ENCODE measurements at places on chromosomes 3 and 15. TPM values are rescaled to one million over a fixed set of nuclear protein-coding genes. Genes with fewer than 3 reads are reported as not detected.

GRCh38 chr3:79406175-79406574, 361.6 kb downstream of the ROBO1 start:
- no peak for DNase-seq

DNA sequence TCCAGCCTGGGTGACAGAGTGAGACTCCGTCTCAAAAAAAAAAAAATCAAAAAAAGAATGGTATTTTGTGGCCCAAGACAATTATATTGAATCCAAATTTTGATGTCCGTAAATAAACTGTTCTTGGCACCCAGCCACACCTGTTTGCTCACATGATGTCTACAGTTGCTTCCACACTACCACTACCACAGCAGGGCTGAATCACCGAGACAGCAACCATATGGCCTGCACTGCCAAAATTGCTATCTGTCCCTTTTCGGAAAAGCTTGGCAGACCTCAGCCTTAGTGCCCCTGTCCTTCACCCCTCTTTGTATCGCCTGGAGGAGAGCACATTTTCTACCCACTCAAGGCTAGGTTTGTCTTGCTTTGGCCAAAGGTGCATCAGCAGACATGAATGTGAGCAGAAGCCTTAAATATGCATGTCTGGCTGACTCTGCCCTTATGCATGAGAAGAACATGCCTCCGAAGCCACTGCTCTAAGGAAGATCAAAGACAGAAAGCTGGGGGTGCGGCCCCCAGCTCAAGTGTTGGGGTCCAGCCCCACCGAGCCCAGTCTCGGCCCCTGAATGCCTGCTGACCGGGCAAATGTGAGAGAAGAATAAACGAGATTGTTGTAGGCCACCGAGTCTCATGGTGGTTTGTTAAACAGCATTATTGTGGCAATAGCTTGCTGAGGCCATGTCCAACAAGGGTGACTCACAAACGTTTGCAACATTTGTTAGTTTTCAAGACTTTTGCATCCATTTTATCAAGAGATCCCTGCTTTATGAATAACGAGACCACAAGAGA, 108.1 kb downstream of the TPRA1 start:
- DNase-seq, result no peak

- no peak for DNase-seq
Observed at GRCh38 chr15:89486726-89487050, 9.7 kb downstream of the RHCG start.

- DNase-seq, result no peak
Observed at GRCh38 chr3:150344079-150344759, 63.9 kb upstream of the TSC22D2 start.

- no peak for DNase-seq
Observed at GRCh38 chr3:165346503-165346902, 150.3 kb upstream of the SLITRK3 start.

DNA sequence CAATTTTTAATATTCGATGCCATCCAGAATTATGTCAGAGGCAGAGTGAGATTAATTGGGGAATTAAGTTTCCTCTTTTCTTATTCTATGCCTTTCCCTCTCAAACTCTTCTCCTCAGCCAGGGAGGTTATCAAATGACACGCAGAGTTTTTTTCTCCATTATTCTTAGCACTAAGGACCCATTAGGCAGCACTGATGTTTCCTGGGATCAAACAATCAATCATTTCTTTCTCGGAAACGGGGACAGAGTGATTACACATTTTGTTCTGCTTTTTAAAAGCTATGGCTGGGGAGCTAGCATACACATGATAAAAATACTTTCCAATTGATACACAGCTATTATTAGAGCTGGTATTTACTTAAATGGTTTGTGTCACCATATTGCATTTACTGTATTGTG, 35.3 kb upstream of the PSMD6 start:
- no peak for DNase-seq

GRCh38 chr15:68232449-68232848, 2.9 kb upstream of the CLN6 start:
- DNase-seq, result no peak

- peak; percentile 35 for DNase-seq
Observed at GRCh38 chr3:172317984-172318383, 130.3 kb downstream of the GHSR start.

The GOLGA8J gene
- polyA plus RNA-seq, result not detected

DNA sequence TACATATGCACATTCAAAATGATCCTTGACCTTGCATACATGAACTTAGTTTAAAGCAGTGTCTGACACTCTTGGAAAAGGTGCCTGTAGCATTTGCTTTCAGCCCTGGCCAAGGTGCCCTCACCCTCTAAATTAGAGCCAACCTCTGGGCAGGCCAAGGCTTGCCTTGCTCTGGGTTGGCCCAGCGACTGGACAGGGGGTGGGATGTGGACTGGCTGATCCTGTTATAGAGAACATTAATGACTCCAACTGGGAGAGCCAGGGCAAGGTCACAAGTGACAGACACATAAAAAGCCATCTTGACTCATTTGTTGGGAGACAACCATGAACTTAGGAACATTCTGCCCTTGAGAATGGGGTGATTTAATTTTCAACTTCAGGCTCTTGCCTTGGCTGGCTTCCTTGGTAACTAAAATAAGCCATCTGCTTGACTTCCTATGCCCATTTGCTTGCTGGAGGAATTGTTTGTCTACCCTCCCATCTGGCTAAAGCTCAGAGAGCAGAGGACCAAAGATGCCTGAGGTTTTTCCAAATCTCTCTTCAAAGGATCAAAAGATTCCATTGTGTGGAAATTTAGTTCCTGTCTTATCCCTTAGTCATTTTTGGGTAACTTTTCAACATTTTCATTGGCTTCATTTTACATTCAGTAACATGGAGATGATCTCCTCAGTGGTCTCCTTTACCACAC, 403.7 kb downstream of the SOX2 start:
- DNase-seq, result no peak

DNA sequence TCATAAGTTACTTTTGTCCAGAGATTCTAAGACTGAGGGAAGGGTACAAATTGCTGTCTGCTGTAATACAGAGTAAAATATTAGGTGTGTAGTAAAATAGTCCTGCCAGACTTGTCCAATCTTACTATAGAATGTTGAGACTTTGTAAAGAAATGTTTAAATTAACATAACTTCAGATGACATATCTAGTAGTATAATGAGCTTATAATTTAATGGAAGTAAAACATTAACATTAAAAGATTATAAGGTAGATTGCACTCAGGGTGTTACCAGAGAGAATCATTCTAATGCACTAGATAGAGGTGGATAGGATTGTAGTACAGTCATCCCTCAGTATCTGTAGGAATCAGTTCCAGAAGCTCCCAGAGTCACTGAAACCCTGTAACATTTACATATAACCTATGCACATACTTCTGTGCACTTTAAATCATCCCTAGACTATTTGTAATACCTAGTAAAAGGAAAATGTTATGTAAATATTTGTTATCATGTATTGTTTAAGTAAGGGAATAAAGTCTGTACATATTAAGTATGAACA, 130.8 kb downstream of the LMLN start:
- no peak for DNase-seq

- DNase-seq, result no peak
Observed at GRCh38 chr3:28553175-28553574, 204.6 kb upstream of the AZI2 start.

DNA sequence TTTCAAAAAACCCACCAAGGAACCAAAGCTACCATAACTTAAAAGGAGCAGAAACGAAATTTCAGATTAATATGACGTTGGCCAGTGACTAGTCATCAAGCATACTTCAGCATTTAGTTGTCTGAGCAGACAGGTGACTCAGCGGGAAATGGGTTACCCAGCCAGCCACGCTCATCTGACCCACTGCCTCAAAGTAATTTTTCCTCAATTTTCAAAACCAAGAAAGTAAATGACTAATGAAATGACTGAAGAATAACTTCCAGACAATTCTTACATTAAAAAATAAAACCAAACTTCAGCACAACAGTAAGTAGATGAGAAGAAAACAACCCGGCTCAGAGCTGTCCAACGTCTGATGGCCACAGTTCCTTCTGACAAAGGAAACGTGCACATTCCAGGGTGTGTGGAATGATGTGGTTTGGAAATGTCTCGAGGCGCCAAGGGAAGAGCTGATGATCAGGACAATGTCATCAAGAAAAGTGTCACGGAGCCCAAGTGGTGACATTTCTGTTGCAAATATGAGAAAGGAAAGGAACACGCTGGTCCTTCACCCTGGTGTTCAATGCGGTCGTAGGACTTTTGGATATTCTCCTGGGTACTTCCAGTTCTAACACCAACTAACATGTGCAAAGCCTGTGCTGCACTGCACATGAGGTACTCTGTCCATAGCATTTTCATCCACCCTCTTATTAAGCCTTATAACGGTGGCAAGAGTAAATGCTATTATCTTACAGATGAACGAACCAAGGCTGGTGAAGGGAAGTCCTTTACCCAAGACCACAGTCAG, 79.1 kb downstream of the FOXP1 start:
- DNase-seq, result no peak

DNA sequence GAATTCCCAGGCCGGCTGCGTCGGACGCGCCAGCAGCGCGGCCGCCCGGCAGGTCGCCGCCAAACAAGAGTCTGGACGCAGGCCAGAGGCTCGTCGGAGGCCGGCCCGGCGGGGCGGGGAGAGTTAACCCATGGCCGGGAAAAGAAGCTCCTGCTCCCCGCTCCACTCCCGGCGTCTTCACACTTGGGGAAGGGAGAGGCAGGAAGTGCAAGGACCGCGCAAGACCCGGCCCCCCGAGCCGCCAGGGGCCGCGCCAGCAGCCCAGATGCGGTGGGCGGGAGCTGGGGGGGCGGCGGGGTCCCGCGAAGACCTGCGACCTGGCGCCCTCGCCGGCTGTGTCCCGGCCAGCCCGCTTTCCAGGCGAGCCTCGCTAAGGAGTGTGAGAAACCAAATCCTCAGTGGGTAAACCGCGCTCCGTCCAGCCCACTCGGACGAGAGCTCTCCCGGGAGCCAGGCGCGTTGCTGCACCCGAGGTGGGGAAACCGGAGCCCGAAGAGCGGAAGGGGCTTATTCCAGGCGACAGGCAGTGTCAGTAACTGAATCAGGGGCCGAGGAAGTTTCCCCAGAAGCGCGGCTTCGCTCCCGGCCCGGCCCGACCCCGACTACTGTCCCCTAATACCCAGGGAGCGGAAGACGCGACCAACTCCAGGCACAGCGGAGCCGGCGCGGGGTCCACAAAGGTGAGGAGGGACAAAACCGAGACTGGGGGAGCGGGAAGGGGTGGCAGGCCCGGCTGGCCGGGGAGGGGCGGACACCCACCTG, 721 bp downstream of the ADAMTS7 start:
- DNase-seq, result no peak

The KCNH8 gene
- 0.10 TPM for polyA plus RNA-seq

The TMEM108 gene
- 23.8 TPM for polyA plus RNA-seq

The PRTG gene
- 0.68 TPM for polyA plus RNA-seq

The ADAMTSL3 gene
- polyA plus RNA-seq, result 14.4 TPM

DNA sequence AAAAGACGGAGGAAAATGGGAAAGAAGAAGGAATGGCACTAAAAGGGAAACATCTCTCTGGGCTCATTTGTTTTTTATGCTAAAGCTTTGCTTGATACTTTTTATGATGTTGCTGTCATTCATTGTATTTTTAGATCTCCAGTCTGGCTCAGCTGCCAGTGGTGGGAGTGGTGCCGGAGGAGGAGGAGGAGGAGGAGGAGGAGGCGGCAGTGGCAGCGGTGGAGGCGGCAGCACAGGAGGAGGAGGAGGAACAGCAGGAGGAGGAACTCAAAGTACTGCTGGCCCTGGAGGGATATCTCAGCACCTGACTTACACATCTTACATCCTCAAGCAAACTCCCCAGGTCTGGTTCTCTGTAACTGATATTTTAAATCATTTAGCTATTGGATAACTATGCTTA, 49.6 kb downstream of the MAP6D1 start:
- no peak for DNase-seq

DNA sequence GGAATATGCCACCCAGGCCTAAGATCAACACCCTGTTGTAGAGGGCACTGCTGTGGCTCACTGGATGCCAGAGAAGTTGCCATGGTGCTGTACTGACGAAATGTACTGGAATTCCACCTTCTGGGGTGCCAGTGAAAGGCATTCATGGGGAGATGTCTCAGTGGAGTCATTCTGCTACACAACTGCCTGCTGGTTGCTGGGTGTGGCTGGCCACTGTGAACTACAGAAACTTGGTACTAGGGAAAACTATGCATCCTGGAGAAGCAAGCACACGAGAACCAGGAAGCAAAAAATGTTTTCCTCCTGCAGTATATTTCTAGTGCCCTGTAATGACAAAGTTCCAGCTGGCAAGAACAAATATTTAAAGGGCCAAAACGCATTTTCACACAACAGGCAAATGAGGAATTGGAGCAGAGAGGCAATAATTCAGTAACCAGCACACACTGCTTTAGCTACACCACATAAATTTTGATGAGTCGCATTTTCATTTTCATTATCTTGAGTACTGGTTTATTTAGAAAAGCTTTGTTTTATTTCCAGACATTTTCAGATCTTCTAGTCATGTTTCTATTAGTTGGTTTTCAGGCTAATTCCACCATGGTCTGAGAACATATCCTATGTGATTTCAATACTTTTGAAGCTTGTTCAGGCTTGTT, 18.3 kb upstream of the RFX7 start:
- no peak for DNase-seq

- DNase-seq, result no peak
Observed at GRCh38 chr15:31560643-31561042, 234.0 kb downstream of the KLF13 start.

GRCh38 chr3:5026046-5026362, 46.8 kb downstream of the BHLHE40 start:
- no peak for DNase-seq

DNA sequence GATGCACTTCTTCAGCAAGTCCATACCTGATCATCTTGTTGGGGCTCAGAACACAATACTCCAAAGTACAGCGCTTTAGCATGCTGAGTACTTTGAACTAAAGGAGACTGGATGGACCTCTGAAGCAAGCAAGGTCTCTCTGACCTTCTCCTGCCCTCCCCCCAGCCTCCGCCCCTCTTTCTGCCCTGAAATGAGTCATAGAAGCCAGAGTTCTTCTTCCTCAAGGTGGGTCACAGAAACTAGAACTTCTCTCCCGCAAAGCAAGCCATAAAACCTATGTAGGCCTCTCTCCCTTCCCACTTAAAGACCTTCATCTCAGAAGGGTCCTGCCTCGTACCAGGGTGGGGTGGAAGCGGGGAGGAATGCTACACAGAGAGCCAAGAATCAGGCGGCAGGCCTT, 230.5 kb upstream of the PROK2 start:
- DNase-seq, result no peak

- DNase-seq, result no peak
Observed at GRCh38 chr3:20246662-20247061, 60.7 kb upstream of the SGO1 start.

GRCh38 chr15:41284427-41285177, 47.8 kb downstream of the OIP5 start:
- DNase-seq, result no peak

DNA sequence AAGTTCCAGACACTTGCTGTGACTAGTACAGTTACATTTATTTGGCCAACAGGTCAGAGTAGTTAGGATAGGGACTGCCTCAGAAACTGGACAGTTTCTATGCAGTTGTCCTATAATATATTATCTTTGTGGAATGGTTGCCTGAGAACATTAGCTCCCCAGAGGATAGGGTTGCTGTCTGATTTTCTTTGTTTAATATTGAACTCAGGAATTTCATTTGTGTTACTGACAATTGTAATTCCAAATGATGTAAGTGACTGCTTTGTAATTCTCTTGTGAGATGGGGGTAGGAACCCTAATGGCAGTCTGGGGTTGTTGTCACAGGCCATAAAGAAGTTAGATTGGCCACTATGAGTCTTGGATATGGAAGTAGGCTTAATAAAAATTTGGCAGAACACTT, 2.2 kb downstream of the NXPE3 start:
- DNase-seq, result no peak

Data from urinary bladder (tissue), 4 donors.